ENCODE measurements at places on chromosomes 12 and 14.

GRCh38 chr12:107238296-107238695 is 144.9 kb upstream of the CRY1 start:
- no peak for DNase-seq

DNA sequence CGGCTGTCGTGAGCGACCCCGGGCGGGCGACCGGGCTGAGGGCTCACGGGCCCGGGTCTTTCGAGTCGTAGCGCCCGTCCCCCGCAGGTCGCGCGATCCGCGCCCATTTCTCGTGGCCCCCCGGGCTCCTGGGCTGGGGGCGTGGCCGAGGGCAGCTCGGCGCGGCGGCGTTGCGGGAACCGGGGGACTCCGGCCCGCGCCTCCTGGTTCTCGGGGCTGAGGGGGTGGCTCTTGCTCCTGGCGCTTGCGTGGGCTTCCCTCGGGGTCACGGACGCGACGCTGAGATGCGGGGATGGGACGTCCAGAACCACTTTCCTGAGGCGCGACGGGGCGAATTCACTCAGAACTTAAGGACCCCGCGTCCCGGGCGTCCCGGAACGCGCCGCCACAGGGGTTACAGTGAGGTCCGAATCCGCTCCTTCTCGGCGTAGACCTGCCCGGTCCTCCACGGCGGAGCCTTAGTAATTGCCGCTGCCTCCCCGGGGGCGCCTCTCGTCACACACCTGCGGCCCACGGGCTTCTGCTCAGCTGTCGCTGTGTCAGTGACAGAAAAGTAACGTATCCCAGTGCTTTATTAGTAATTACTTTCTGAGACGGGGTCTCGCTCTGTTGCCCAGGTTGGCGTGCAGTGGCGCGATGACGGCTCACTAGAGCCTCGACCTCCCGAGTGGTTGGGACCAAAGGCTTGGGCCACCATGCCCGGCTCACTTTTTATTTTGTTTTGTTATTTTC is 606 bp downstream of the EP400 start:
- DNase-seq = peak; percentile 27

DNA sequence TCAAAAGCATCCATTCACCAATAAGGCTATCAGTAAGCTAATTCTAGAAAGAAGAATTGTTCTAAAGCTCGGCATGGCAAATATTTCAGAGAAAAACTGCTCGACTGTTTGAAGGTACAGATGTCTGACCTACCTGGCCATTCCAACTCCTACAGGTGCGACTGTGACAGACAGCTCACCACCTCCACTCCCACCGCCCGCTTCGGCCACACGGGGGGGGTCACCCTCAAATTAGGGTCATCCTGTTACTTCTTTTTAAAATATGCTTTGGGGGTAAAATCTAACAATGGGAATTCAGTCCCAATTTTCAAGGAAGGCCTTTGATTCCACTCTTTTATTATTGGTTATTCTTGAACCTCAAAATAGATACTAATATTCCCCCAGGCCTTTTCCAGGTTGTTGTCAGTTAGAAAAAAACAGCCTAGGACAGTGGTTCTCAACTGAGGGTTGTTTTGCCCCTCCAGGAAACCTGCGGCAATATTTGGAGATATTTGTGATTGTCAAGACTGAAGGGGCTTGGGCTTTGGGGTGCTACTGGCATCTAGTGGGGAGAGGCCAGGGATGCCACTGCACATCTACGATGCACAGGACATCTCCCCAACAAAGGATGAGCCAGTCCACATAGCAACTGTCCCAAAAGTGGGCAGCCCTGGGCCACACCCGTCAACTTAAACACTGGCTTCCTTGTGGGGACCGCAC is 81.2 kb downstream of the BCL11B start:
- DNase-seq = peak; percentile 58

DNA sequence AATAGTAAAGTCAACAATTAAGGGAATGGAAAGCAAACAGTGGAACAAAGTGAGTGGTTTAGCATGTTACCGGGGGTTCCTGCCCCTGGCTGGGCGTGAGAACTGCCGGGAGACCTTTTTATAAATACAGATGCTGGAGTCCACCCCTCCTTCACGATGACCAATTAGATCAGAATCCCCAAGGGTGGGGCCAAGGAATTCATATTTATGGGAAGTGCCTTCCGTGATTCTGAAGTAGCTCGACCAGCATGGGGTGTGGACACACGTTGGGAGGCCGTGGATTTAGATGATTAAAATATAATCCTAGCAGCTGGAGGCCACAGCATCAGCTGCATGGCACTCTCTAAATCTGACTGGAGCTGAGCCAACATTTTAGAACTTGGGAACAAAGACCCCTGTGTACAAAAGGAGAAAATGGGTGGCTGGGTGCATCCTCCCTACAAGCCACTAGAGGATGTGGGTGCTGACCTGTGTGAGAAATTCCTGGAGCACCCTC is 87.9 kb downstream of the SRRM4 start:
- DNase-seq = no peak

GRCh38 chr14:106309423-106309822 is 783.0 kb downstream of the TMEM121 start:
- DNase-seq = no peak

DNA sequence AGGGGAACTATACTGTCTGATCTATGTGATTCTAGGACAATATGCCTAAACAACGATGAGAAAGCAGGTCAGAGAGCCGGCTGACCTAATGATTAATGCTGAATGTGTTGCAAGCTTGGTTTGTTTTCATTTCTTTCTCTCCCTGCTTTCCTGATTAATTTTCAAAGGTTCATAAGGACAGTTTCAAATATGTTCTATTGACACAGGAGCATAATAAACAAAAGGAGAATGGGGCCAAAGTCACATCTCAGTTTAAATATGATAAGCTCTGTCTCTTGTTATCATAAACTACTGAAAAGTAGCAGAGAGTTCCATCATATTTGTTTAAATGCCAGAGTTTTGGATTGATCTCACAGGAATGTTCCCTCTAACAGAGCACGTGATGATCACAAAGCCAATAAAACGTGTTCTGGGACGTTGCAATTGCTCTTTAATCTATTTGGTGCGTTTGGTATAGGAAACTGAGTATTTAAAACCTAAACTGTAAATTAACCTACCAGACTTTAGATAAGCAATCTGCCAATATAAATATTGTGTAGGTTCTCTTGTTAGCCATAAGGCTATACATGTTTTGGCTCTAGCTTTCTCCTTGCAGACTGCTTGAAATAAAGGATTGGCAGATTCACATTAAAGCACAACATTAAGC is 3.7 kb upstream of the HSD17B6 start:
- no peak for DNase-seq

DNA sequence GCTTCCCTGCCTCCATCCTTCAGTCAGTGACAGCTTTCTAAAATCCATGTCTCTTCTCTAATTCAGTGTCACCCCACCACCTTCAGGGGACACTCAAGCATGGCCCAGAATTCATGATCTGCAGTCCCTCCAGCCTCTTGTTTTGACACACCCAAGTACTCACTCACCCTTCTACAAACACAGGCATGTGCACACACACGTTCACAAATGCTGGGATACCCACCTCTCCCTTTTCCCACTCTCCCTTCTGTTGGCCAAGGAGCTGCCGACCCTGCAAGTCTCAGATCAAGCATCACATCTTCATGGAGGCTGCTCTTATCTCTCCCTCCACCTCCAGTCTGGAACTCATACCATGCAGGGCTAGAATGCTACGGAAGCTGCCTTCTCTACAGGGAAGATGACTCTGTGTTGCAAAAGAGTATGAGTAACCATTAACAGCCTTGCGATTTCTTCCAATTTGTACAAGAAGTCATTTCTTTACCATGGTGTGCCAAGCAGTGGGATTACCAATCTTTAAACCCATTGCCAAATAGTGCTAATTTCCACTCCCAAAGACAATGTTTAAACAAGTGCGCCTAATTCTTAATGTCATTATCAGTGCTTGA is 196.1 kb downstream of the BCL11B start:
- DNase-seq = no peak

DNA sequence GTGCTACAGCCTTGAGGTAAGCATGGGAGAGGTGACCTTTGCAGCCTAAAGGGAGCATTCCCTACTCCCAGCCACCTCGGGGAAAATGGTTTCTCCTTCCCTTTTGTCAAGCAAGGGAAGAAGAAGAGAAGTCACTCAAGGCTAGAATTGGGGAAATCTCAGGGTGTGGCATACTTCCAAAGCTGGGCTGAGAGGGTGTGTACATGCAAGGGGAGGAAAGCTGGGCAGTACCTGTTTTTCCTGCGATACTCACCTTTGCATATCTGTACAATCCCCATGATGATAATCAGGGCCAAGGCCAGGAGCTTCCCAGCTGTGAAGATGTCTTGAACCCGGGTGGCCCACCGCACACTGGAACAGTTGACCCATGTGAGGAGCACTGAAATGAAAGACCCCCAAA is 23.8 kb upstream of the CEBPE start:
- no peak for DNase-seq

DNA sequence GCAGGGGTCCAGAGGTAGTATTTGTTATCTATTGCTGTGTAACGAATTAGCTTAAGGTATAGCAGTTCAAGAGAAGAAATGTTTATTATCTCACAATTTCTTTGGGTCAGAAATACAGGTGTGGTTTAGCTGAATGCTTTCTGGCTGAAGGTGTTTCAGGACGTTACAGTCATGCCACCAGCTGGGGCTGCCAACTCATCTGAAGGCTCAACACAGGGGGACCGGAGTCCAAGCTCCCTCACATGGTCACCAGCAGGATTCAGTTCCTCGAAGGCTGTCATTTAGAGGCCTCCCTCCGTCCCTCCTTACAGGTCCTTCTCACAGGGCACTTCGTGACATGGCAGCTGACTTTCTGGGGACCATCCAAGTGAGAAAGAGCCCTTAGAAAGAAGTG is 37.5 kb upstream of the SINHCAF start:
- DNase-seq = no peak

DNA sequence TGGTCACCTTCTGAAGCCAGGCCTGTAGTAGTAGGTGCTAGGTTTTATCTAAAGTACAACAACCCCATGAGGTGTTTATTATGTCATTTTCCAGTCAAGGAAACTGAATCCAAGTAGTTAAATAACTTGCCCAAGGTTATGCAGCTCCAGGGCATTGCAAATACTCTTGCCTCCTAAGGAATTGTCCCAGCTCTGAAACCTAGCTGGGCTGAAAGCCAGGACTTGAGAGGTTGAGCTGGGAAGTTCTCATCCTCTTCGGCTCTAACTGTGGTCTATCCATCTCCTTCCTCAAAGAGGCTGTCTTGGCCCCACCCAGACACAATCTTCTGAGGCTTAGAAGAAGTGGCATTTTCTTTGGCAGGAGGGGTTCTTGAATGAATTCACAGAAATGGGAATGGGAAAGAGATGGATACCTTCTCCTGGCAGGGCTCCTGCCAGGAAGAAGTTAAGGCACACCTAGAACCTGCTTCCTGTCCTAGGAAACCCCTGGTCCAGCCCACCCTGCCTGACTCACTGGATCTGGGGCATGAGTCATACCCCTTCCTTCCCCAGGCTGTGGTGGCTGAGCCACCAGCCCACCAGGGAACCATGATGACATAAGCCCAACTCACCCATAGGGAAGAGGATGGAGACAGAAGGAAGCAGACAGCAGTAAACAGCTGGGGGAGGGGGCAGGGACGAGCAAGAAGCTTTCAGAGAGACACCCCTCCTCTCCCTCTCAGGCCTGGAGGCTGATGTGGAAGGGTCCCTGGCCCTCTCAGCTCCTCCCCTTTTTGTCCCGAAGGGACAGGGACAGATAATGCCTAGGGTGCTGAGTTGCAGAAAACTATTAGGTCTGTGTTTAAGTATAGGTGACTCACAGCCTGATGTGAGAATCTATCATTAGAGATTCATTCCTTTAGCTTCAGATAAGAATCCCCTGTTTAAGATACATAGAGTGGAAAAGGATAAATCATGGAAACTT is 2.1 kb upstream of the PLEK2 start:
- DNase-seq = peak; percentile 44

GRCh38 chr14:73811164-73811503 is 40.5 kb upstream of the PTGR2 start:
- DNase-seq = no peak

DNA sequence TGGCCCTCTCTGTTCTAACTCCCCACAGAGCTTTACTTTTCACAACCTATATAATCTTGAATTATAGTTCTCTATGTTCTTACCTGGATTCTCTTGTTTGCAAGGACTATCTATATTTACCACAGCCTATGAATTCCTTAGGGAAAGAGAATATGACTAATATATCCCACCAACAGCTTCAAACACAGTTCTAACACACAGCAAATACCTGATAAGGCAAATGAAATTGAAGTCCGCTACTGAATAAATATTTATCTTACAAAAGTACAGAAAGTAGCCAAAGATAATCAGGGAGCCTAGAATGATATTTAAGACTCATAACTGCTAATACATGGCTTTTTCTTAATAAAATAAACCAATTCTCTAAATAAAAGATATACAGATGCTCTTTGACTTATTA is 165.1 kb downstream of the C12orf42 start:
- no peak for DNase-seq

DNA sequence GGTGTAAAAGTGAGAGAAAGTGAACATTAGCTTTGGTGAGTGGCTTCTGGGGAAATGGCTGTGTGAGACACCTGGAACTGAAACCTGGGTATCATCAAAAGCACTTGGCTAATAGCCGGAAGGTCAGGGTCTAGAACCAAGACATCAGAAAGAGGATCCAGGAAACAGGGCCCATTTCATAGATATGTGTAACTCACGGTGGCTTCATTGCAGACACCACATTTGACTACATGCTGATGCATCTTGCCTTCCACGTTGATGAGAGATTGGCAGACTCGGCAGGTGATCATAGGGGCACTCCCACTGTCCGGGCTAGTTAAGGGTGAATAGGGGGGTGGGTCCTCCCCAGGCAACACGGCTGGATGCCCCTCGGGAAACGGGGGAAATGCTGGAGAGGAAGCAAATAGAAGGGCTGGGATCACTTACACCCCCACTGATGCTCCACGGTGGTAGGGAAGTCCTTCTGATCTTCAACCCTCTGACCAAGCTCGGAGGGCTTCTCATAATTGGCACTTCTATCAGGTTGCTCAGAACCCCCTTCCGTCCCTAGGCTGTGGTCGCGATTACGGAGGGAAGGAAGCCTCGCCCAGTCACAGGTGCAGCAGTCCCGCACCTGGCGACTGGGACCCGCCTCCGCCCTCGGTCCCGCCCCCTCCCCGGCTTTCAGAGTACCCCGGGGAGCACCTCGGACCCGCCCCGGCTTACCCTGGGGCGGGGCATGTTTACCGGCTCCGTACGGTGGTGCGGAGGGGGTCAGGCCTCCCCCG is 593 bp downstream of the PIP4P1 start:
- DNase-seq = peak; percentile 75

GRCh38 chr14:73324533-73324932 is 87.2 kb downstream of the PAPLN start:
- no peak for DNase-seq

DNA sequence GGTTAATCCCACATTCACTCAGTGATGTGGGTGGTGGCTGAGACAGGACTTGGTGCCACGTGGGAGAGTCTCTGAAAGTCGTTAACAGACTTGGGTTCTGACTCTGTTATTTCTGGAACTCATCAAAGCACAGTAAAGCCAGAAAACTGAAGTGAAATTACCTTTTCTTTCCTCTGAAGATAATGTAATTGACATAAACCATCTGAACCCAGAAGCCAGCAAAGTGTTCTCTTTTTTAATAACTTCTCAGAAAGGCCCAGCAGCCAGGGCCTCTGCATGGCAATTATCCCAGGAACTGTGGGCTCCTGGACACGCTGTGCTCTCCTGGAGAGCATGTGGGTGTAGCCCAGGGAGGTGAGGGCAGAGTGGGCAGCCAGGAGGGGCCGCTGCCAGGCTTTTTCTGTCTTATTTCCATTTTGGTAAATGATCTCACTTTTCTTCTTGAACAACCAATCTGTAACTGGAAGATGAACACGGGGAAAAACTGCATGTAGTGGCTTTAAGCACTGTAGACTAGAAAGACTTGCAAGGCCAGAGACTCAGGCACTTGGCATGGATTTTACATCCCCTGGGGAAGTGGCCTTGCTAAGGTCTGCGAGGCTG is 444.1 kb upstream of the TMEM132C start:
- DNase-seq = no peak
